Stimulated activated CD8-positive, alpha-beta memory T cell treated with anti-CD3 and anti-CD28 coated beads, Interleukin-7, amount 100 ng/mL, for 24 hours (primary cell): ENCODE measurements at places on chromosomes 7 and 10.

DNA sequence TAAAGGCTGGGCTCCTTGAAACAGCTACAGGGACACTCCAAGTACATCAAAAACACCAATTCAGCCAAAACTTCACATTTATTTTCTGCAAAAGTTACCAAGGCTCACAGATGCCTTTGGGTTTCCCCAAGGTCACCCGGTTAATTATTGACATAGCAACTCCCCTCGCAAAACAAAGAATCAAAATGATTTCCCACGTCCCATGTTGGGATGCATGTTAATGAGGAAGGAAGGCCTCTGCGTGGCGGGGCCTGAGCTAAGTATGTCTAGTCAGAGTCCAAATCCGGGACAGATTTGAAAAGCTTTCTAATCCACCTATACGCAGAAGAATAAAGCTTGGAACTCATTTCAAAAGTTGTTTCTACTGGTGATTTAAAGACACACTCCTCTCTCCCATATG is 535 bp upstream of the TMEM72 start:
- no peak for DNase-seq

DNA sequence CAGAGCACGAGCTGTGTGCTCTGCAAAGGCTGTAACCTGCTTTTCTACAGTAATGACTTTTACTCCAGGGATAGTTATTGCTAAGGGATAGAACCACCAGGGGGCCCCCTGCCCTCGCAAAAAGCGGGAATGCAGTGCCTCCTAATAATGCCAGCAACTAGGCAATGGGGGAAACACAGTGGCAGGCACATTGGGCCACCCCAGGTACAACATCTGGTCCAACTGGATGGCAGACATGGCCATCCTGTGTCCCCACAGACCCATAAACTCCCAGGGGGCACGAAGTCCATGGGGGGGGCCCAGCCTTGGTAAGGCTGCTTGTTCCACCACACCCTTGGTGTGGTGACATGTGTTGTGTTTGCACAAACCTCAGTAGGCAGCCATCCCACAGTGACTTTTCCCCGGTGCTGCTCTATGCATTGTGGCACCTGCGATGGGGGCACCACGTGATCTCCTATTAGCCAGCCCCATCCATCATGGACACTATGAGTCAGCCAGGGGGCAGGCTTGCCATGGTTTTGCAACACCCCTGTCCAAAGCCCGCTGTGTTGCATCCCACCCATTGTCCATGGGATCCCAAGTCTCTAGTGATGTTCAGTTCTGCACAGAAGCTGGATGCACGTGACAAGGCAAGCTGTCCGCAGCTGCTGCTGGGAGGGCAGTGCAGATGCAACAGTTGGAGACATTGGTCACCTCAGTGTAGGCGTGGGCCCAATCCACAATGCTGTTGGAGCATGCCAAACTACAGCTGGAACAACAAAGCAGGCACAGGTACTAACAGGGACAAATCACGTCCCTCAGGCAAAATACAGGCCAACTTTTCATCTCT is 84.0 kb downstream of the ANLN start:
- no peak for DNase-seq

DNA sequence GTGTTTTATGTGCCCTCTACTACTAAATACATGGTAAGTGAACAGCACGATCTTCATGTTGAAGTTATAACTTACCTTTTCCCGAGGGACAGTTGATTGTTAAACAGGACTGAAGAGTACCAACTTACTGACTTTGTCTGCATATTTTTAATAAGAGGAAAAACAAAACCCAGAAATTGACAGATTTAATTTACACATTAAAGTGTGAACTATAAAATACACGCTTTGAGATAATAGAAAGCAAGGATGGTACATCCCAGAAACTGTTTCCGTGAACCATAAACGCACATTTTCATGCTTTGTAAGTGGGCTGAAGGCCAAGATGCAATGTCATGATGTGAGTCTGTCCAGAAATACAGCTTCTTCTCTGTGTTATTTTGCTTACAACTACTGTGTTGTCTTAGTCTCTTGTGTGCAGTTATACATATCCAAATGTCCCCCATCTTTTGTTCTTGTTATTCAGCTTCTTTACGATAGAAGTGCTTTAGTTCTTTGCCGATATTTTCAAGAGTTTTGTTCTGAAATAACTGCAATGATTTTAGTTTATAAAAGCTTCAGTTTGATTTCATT is 190.1 kb downstream of the MLLT10 start:
- DNase-seq, result no peak

DNA sequence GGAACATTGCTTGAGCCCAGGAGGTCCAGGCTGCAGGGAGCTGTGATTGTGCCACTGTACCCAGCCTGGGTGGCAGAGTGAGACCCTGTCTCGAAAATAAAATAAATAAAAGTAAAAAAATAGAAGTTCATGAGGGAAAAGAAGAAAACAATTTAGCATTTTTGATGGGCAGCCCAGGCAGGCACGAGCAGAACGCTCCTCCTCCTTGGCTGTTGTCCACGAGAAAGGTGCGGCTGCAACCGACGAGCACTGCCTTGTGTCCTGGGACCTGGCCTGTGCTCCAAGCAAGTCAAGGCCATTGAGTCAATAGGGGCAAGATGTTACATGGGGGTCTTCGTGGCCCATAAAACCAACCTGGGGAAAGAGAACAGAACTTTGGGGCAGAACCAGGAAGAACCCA is 25.6 kb downstream of the EBF3 start:
- DNase-seq, result no peak

- DNase-seq, result no peak
These were observed 147.2 kb downstream of the DNAJB6 start for GRCh38 chr7:157483971-157484410.

GRCh38 chr10:7297094-7297493 is 113.7 kb downstream of the SFMBT2 start:
- no peak for DNase-seq

- DNase-seq, result no peak
These were observed 96.4 kb upstream of the AOAH start for GRCh38 chr7:36820527-36821170.

- DNase-seq, result no peak
These were observed 132.1 kb upstream of the CDK6 start for GRCh38 chr7:92968502-92968901.

- DNase-seq, result no peak
These were observed 54.9 kb downstream of the SEM1 start for GRCh38 chr7:96654630-96655188.

- DNase-seq, result no peak
These were observed 31.8 kb downstream of the GSTO2 start for GRCh38 chr10:104300736-104301292.

DNA sequence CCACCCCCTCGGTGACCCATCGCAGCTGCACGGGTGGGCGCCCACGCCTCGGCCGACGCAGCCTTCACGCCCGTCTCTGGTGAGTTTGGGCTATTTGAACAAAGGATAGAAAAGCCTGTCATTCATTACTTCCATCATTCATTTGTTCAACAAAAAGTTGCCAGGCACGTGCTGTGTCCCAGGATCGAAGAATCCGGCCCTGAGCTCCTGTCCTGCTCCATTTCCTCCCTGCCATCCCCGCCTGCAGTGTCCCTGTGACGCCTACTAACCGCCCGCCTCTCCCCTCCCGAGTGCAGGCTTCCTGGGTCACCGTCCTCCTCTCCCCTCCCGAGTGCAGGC is 340.1 kb downstream of the WDR37 start:
- DNase-seq, result no peak

DNA sequence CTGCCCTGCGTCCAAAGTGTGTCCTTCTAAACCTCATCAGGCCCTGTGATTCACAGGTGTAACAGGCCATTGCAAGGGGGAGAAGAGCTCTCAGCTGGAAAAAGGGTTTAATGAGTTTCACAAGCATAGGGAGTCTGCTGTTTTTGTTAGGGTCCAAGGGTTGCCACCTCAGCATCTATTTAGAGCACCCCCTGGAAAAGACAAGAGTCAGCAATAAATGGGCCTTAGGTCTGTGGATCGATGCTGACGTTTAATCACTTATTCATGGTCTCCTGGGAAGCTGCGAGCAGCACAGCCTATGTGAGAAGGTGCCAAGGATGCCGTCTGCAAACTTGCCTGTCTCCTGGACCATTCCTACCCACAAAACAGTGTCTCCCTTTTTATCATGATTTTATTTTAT is 78.4 kb upstream of the BAIAP2L1 start:
- DNase-seq, result no peak

GRCh38 chr10:35456153-35456720 is 119.9 kb downstream of the CCNY start:
- DNase-seq, result no peak

DNA sequence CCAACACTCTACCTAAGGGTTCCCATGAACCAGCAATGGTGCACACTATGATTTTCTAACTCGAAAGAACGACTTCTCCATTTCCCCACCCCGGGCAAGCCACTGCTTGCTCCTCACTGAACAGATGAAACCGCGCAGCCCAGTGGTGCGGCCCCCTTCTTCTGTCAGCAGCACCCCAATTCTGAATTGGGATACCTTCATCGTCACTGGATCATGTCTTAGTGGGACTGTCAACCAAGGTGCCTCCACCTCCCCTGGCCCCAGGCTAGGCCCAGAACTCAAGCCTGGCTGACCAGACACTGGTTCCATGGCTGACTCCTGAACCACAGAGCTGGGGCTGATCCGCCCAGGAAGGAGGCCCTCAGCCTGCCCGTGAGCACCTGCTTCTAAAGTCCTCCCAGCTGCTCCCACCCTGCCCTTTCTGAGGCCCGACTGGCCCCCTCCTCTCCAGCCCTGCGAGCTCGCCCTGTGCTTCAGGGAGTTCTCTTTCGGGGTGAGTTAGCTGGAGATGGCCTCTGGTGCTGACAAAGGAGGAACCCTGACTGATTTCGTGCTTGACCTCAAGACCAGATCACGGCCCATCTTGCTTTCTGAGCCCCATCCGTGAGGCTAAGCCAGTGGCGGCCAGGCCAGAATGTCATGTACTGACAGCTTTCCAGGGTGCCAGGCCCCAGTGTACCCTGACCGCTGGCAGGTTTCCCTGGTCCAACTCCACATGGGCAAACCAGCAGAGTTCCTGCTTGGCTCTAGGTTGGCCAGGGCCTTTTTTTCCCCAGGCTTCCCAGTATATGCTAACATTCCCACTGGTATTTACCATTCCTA is 44.5 kb downstream of the FAM53B start:
- DNase-seq, result no peak

GRCh38 chr10:3976718-3977117 is 191.7 kb upstream of the KLF6 start:
- no peak for DNase-seq
